ENCODE measurements at places on chromosomes 11 and 22. TPM values are rescaled to one million over a fixed set of nuclear protein-coding genes. Genes with fewer than 3 reads are reported as not detected.

- DNase-seq, result no peak
- H3K4me1 ChIP-seq, result no peaks in the 10 kb centered on the region
- H3K4me3 ChIP-seq, result no peak overlapping the region
- no peak overlapping the region for H3K27ac ChIP-seq
- H3K27me3 ChIP-seq, result no peaks in the 10 kb centered on the region
These were observed 47.0 kb upstream of the PLET1 start for GRCh38 chr11:112307616-112308015.

- H3K27ac ChIP-seq, result peak overlapping the region; percentile 17
- H3K4me1 ChIP-seq, result peaks cover 6% of the 10 kb centered on the region
- no peak overlapping the region for H3K4me3 ChIP-seq
- DNase-seq, result no peak
- H3K36me3 ChIP-seq, result no peaks in the 10 kb centered on the region
These were observed 225.5 kb upstream of the POU2AF2 start for GRCh38 chr11:111019871-111020670.

GRCh38 chr11:64339754-64340408 lies at the start of gene CCDC88B:
TSS of gene CCDC88B (plus strand) at chr11:64340204. CDS start at chr11:64340267, 63 bp downstream.
- no peak within 1 kb of the TSS for H3K27ac ChIP-seq
- H3K4me1 ChIP-seq, result peaks cover 24% of the 10 kb centered on the region
- no peaks in the 10 kb centered on the region for H3K27me3 ChIP-seq
- no peaks in the 10 kb centered on the region for H3K36me3 ChIP-seq
- H3K4me3 ChIP-seq, result no peak within 1 kb of the TSS

DNA sequence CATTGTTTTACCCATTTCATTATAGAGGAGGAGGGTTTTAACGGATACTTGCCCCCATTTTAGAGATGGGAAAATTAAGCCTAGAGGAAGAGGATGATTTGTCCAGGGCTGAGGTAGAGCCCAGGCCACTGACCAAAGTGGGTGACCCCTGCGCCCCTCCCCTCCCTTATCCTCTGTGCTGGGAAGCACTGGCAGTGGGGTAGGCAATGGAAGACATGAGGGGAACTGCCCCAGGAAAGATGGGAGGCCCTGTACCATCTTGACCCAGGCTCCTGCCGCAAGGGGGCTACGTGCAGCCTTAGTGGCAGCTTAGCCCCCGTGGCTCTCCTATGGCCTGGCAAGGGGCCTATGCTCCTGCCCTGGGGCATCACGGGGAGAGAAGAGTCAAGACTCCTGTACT lies 76.4 kb upstream of the MYOD1 start:
- DNase-seq, result no peak
- no peak overlapping the region for H3K4me3 ChIP-seq
- H3K27ac ChIP-seq, result no peak overlapping the region
- H3K36me3 ChIP-seq, result no peaks in the 10 kb centered on the region

GRCh38 chr11:15602785-15603567 lies 488.3 kb downstream of the INSC start:
- H3K4me3 ChIP-seq, result no peak overlapping the region
- H3K36me3 ChIP-seq, result no peaks in the 10 kb centered on the region
- peak; percentile 72 for DNase-seq

GRCh38 chr11:16293204-16293681 lies 63.1 kb downstream of the SOX6 start:
- no peaks in the 10 kb centered on the region for H3K36me3 ChIP-seq
- H3K27me3 ChIP-seq, result no peaks in the 10 kb centered on the region
- DNase-seq, result no peak
- H3K4me1 ChIP-seq, result peaks cover 11% of the 10 kb centered on the region

DNA sequence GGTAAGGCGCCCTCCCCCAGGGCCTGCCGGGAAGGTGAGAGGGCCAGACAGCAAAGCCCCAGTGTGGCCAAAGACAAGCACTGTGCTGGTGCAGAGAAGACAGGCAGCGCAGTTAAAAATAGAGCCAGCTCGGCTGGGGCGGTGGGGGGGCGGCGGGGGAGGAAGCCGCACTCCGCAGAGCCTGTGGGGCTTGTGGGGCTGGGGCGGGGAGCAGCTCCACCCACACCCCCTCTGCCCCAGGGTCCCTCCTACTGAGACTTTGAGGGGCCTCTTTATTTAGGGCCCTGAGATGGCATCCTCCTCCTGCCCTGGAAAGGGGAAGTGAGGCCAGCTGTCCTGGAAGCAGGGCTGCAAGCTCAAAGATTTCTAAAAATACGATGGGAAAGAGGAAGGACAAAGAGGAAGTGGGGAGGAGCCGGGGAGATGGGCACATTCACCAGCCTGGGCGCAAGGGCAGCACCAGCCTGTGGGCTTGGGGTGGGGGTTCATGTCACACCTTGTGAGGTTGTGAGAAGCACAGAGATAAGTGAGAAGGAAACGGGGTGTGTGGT lies 2.6 kb downstream of the CYTH4 start:
- peaks cover 52% of the 10 kb centered on the region for H3K27me3 ChIP-seq
- peaks cover 6% of the 10 kb centered on the region for H3K4me1 ChIP-seq
- H3K36me3 ChIP-seq, result no peaks in the 10 kb centered on the region
- peak overlapping the region; percentile 42 for H3K4me3 ChIP-seq
- no peak overlapping the region for H3K27ac ChIP-seq
- peak; percentile 80 for DNase-seq

DNA sequence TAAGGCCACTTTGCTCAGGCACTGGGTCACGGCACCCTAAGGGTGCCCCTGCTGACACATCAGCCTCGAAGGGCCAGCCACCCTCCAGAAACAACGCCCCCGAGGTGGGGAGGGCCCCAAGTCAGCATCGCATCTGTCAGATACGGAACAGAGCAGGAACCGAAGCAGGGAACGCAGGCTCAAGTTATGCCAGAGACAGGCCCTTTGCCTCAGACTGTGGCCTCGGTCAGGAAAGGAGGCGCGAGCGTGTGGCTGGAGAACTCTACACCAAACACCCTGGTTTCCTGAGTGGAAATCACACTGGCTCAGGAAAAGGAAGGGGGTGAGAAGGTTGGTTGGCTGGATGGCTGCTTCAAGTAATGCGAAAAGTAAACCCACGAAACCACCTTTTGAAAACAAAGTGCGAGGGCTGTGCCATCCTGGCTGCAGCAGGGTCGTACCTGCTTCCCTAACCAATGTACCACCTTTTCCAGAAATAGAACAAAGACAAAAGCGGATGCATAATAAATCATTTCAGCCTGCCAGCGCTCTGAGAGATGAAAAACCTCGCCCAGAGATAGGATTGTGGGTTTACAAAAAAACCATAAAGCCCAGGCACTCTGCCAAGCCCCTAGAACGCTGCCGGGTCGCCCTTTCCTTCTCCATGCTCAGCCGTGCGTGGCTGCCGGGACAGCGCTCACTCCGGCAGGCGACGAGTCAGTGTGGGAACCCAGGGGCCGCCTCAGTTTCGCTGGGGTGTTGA lies 38.6 kb downstream of the TRMU start:
- H3K27me3 ChIP-seq, result no peaks in the 10 kb centered on the region
- H3K36me3 ChIP-seq, result no peaks in the 10 kb centered on the region
- no peak overlapping the region for H3K27ac ChIP-seq
- no peaks in the 10 kb centered on the region for H3K4me1 ChIP-seq

DNA sequence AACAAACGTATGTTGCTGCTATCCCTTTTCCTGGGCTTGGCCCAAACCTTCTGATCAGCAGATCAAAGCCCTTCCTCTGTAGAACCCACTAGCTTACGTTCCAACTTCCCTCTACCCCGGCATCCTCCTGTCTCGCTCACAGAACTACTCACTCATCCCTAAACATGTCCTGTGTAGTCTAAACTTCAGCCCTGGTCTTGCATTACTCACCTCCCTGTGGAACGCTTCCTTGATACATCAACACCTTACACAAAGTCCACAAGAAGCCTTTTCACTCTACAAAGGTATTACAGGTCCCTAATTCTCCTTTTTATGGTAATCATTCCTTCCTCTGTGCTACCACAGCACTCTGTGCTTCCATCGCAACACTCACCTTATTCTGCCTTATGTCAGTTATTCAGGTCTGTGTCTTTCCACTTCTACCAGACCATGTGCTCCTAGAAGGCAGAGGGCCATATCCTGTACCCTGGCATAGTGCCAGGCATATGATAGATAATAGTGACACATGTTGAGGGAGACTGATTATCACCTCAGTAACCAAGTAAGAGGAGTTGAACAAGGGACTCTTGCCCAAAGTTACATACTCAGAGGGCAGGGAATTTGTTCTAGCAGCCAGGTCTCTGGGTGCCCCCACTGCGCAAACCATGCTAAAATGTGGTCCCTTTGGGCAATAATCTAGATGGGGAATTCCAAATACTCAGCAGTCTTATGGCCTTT lies 41.6 kb downstream of the USP35 start:
- H3K4me3 ChIP-seq, result no peak overlapping the region
- H3K27me3 ChIP-seq, result no peaks in the 10 kb centered on the region
- no peak overlapping the region for H3K27ac ChIP-seq

GRCh38 chr22:16806401-16806800 lies 18.8 kb downstream of the XKR3 start:
- no peaks in the 10 kb centered on the region for H3K4me1 ChIP-seq
- H3K27me3 ChIP-seq, result no peaks in the 10 kb centered on the region
- no peak for DNase-seq
- no peak overlapping the region for H3K4me3 ChIP-seq
- H3K36me3 ChIP-seq, result no peaks in the 10 kb centered on the region

- DNase-seq, result peak; percentile 20
- no peak overlapping the region for H3K27ac ChIP-seq
- H3K36me3 ChIP-seq, result peaks cover 69% of the 10 kb centered on the region
These were observed 44.5 kb downstream of the HIRA start for GRCh38 chr22:19387038-19387437.

TNNT3 gene
- 4.4 TPM for total RNA-seq

PATL1 gene
- 11.0 TPM for total RNA-seq

DEUP1 gene
- total RNA-seq, result not detected

MS4A6E gene
- total RNA-seq, result not detected

FADS2 gene
- total RNA-seq, result 45.4 TPM

HMOX1 gene
- total RNA-seq, result 14.2 TPM
